ENCODE measurements at places on chromosomes 7 and 10.

DNA sequence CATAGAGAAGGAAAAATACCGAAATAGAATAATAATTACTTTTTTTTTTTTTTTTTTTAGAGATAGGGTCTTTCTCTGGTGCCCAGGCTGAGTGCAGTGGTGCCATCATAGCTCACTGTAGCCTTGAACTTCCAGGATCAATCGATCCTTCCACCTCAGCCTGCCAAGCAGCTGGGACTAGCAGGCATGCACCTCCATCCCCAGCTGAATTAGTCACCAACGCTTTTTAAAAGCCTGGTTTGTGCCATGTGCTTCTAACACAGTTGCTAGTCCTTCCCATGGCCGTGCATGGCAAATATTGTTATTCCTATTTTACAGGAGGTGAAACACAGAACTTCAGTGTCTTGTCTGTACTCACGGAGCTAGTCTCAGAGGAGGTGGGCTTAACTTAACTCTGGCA is 23.2 kb downstream of the LYZL2 start:
- no peak for DNase-seq

DNA sequence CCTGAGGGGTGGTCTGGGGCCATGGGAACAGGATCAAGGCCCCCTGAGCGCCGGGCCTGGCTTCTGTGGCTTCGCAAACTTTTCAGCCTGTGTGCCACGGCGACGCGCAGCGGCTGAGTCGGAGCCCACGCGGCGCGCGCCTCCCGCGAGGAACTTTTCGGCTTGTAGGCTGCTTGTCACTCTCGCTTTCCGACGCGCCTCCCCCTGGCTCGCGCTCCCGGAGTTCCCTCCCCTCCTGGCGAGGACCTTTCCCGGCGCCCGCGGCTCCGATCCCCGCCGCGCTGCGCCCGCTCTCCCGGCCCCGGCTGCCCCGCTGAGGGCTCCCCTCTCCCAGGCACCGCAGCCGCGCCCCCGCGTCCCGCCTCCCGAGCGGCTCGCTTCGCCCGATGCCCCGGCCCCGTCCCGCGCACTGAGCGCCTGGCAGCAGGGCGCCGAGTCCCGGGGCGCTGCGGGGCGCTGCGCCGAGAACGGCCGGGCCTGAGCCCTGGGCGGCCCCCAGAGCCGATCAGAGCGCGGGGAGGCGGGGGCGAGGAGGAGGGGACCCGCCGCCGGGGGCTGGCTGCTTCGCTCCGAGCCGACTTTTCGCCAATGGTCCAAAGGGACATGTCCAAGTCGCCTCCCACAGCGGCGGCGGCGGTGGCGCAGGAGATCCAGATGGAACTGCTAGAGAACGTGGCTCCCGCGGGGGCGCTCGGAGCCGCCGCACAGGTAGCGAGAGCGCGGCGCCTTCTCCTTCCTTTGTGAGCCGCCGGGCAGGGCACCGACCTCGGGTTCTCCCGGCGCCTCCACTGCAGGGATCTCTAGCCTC is at the start of gene CACNB2:
Gene CACNB2, plus strand, starts transcription at position 276 of the 808 bp plus-strand sequence.
- DNase-seq, result peak; percentile 57

- no peak for DNase-seq
Observed at GRCh38 chr10:14602807-14603533, 171.7 kb downstream of the FAM107B start.

- no peak for DNase-seq
Observed at GRCh38 chr10:101003639-101004206, 4.1 kb downstream of the LZTS2 start.

DNA sequence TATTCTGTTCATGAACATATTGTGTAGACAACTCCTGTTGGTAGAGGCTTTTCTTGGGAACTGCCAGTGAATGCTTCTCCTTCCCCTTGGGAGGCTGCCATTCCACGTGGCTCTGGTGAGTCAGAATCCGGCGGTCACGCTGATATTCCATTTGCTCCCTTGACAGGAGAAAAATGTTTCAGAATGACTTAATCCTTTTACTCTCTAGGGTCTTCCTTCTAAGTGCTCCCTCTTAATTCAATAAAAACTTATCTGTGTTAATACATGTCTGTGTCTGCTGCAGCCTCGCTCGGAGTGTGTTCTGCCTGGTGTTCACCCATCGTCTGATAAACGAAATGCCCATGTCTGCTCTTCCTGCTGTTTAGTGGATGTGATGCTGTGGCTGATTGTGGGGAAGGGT is 278.6 kb downstream of the ARHGAP12 start:
- peak; percentile 91 for DNase-seq

DNA sequence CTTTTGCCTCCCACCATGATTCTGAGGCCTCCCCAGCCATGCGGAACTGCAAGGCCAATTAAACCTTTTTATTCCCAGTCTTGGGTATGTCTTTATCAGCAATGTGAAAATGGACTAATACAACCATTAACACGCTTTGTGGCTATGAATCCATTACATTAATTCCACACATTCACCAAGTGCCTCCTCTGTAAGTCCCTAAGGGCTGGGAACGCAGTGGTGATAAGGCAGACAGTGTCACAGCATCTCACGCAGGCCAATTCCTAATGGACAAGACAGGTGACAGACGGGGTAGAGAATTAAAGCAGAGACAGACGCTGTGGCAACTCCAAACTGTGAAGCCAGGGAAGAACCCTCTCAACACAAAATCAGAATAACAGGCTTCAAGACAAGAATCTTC is 247.8 kb downstream of the DIP2C start:
- no peak for DNase-seq

DNA sequence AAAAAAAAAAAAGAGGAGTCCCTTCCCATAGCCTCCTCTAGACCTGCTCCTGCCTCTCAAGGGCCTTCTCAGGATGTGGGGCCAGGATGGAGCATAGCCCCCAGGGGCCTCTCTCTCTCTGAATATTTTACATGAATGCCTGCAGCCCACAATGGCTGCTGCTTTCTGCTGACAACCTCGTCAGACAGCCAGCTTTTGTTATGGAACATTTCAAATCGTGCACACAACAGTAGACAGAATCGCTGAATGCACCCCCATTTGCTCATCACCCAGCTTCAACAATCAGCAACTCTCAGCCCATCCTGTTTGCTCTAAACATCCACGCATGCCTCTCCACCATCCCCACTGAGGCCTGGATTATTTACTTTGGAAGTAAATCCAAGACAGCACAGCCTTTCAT is 5.4 kb downstream of the PLAC9 start:
- DNase-seq, result no peak

DNA sequence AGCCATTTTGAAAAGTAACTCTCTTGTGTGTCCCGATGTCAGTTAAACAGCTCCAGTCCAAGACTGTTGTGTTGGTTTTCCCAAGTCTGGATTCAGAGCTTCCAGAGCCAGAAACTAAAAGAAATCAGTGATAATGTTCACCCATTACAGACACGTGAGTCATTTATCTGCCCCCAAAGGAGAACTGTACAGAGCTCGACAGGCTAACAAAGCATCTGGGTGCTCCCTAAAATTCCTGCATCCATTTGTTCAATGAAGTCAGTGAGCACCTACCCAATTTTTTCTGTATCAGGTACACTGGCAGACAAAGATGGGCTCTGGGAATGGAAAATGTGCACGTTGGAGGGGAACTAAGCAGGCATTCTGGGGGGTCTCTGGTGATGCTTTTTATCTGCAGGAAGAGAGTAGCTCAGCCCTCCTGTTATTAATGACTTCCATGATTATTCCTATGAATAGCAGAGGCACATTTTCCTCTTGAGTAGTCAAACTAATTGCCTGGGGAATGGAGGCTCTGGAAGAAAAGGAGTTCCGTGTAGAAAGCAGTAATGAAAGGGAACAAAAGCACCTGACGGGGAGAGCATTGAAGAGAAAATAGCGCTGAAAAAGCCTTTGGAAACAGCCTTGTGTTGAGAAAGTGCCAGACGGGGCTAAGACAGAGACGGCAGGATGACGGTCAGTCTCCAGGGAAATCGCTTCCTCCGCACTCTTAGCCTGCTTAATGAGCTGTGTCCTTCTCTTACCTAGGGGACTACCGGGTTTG is 75.3 kb downstream of the GAD2 start:
- no peak for DNase-seq

- DNase-seq, result peak; percentile 1
Observed at GRCh38 chr10:105398202-105398601, 757.1 kb downstream of the SORCS3 start.

DNA sequence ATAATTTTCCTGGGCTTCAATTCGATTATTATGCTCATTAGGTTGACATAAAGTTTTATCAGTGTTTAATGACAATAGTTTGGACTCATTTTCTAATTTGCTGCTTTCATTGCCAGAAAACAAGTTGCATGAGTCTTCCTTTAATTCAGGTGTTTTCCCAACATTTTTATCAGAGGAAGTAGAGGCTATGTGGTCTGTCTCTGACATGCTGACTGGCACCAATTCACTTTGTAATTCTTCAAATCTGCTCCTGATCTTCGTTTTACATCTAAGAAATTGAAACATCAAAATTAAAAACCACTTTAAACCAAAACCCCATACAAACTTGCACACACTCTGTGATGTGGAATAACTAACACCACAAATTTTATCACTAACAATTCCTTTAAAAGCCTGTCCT is 10.9 kb downstream of the CCDC186 start:
- DNase-seq, result no peak

DNA sequence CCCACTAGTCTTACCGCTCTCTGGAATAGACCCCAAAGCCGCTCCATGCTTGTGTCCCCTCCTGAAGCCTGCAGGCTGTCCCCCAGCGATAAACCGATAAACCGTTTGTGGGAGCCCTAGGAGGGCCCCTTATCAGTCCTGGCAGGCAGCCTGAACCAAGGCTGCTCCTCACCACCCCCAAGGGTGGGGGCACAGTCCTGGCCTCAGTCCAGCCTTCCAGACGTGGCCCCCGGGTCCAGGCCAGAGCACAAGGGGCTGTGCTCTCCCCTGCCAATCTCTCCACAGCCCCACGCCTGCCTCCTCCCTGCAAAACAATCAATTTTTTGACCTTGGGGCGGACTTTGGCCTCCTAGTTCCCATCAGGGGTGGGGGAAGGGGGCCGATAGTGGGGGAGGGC is at the start of gene TFR2:
Gene TFR2, minus strand, starts transcription at position 90 of the 397 bp plus-strand sequence. Its CDS starts 43 bp downstream, at position 47.
- DNase-seq, result no peak

DNA sequence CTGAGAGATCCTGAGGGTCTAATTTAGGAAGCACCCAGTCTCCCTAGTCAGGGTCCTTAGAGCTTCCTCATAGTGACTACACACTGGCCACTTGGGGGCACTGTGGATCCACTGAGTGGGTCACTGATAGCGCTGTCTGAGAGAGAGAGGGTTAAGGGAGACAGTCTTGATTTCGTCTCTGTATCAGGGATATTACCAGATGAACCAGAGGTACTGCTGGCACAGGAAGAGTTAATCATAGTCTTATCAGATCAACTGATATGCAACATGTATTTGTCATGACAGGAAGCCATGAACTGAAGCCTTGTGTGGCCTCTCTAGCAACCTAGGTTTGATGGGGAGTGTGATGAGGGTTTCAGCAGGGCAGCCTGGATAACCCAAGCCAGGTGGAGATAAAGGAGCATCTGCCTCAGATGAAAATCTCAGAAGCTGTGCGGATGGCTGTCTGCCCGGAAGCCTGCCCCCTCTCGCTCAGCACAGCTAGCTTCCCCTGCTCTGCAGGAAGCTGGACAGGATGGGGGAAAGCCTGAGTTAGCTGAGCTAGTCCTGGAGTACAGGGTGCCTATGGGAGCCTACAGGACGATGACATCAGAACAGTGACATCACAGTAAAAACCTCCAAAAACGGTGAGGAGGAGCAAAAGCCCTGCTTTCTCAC is 214.0 kb upstream of the PRSS1 start:
- DNase-seq, result peak; percentile 84

DNA sequence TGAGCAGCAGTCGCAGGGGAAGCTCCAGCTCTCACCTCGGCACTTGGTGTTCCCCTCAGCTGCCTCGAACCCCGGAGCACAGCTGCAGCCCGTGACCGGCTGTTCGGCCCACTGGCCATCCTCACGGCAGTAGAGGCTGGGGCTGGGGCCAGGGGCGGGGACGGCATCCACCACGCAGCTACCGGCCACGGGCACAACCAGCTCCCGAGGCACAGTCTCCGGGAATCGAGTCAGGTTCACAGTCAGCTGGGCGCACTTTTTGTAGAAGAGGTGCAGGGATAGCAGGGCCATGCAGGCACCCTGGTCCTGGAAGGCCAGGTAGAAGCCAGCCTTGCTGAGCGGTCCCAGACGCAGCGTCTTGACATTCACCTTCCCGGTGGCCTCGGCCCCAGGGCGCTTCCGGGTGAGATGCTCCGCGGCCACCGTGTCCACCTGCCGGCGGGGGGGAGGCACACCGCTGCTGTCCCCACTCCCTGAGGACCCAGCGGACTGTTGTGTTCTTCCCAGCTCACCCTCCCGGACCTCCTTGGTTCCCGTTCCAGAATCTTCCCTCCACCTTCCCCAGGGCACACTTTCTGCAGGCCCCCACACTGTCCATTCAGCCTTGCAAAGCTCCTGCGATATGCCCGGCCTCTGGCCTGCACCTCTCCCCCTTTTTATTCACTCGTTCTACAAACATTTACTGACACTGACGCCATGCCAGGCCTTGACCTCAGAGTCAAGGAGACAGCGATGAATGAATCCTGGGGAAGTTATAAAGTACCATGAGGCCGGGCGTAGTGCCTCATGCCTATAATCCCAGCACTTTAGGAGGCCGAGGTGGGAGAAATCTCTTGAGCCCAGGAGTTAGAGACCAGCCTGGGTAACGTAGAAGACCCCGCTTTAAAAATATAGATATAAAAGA is 4.8 kb downstream of the EPHB4 start:
- no peak for DNase-seq

DNA sequence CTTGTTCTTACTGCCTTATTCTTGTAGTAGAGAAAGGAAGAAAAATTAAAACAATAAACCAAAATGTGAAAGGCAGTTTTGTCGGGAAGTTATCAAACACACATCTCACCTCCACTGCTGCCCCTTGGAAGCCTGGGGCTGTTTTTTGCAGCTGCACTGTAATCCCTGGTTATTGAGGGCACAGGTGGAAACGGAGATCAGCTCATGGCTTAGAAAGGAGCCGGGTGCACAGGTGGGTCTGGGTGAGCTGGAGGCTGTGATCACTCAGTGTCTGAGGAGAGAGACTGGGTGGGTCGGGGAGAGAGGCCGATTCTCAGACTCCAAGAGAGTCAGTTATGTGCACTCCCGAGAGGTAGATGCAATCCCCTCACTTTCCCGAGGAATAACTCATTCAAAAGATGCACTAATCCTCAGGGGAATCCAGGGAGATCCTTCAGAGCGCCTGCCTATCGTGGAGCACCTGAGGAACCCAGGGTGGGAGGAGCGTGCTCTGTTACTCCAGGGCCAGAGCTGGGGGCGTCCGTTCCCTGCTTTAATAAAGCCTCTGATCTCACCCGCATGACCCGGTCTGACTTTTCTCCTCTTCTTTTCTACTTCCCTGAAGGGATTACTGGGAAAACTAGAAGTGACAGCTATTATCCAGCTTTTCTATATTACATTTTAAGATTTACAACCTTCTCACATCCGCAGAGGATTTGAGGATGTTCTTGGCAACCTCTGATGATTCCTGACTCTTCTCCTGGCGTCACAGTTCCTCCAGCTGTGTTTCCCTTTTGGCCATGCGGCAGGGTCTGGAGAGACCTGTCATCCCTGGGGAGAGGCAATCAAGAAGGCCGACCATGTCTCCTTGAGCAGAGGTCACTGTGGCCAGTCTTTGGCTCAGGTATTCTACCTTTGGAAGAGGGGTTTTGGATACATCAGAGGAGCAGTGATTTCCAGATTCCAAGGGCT is 82.1 kb downstream of the CAMK1D start:
- no peak for DNase-seq

- no peak for DNase-seq
Observed at GRCh38 chr10:125023862-125024496, 82.1 kb downstream of the ZRANB1 start.

Measured in fibroblast of pulmonary artery (primary cell).